ENCODE measurements at places on chromosomes 5 and 9.
A peak's percentile ranks its signal among the peaks of the same experiment; 100 is the strongest.

DNA sequence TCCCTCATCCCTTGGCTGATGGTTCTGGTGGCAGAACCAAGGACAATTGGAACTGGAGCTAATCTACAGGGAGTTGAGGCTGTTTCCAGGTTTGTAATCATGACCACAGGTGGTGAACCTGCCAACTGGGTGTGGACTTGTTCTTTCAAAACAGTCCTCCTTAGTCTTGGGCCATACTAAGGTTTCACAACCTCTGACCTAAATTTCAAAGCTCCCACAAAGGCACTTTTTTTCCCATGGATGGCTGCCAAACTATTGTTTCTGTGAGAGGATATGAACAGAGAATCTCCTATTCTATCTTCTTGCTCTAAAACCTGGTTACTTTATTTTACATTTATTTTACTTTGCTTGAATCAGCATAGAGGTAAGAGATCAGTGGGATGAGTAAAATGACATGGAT lies 106.5 kb upstream of the IZUMO3 start:
- no peak for DNase-seq

DNA sequence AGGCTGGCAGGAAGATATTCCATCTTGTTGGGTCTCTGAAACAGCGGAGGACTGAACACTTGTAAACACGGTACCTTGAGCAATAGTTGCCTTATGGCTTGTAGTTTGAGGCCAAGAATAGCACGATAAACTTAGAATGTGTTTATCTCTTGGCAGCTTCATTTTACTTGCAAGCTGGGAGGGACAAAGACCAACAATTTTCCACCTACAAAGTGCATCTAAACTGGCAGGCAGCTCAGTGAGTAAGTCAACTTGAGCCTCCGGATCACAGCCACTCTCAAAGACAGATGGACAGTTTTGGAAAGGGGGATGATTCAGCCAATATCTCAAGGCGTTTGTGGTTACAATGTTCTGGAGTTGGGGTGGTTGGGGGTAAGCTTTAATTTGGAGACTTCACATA lies 652.6 kb downstream of the CETN3 start:
- no peak for DNase-seq

DNA sequence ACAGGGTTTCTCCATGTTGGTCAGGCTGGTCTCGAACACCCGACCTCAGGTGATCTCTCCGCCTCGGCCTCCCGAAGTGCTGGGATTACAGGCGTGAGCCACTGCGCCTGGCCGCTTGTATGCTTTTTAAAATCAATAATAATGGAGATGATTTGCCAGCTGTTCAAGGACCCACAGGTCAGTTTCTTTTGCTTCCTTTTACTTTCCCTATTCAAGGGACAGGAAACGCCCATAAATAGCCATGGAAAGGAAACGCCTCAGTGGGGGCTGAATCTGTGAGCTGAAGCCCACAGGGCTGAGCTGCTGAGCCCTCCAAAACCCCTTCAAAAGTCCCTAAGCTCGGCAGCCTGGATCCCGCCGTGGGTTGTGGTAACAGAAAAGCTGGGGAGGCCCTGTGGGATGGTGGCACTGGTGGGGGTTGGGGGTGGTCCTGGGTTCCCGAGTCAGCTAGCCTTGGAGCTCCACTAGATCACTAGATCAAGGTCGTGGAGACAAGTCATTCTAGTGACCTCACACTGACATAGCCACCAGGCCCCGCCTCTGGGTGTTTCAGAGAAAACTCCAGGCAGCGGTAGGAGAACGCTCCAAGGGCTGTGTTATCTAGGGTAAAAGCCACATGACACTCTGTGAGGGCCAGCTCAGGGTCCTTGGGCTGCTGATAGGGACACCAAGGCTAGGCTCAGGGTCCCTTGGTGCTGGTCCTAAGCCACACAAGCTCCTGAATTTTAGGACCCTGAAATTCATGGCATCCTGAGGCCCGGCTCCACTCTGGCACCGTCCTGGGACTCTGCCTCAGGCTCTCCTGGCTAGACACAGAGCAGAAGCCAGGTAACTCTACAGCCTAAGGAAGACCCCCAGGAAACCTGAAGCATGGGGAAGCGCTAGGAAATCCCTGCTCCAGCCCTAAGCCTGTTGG lies 18.0 kb upstream of the DUSP1 start:
- peak; percentile 37 for DNase-seq

DNA sequence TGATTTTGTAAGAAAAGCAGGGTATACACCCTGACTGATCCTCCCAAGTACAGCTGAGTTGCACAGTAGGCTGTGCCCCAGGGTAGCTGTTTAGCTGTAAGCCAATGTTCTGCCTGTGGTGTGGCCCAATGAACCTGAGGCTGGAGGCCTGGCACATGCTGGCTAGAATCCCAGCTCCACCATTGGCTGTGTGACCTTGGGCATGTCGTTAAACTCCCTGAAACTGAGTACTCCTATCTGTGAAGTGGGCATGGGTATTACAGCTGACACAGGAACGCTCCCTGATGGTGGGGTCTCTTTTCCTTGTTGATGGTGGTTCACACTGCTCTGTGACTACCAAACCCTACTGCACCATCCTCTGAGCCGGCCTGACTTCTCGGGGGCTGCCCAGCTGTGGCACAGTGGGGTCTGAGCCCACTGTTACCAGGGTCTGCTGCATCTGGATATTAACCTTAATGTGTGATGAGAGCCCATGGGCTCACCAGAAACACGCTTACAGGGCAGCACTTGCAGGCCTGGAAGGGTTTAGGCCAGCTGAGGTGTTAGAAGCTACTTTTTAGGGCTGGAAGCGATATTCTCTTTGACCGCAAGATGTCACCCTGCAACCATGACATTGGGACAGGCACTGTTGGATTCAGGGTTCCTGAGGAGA lies 7.0 kb upstream of the GADD45G start:
- DNase-seq, result peak; percentile 65

DNA sequence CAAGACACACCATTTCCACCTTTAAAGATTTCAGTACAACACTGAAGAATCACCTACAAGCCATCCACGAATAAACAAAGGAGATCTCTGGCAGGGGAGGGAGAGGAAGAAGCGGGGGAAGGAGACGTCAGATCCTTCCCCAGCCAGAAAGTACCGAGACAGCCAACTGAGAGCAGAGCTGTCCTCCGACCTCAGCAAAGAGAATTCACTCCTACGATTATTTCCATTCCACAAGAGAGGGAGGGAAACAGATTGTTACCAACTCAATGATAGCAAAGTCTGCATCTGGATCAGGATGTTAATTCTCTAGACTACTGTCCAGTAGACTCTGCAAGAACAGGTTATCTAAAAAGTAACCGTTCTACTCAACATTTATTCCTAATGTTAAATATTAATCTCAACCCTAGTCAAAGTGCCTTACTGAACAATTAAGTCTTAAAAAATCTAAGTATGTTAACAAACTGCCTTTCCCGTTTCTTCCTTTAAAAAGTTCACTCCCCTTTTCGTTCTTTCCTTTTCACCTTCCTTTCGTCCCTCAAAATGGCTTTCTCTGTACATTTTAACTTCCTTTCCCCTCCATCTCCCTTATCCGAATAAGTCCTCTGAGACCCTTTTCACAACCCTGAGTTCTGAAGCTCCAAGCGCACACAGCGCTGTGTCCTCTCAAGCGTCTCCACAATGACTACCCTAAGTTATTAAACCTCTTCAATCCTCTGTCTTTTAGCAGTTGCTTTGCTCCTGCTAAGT lies 1.4 kb downstream of the CHD1 start:
- peak; percentile 69 for DNase-seq

GRCh38 chr5:74582853-74583252 lies 57.7 kb downstream of the ENC1 start:
- no peak for DNase-seq

DNA sequence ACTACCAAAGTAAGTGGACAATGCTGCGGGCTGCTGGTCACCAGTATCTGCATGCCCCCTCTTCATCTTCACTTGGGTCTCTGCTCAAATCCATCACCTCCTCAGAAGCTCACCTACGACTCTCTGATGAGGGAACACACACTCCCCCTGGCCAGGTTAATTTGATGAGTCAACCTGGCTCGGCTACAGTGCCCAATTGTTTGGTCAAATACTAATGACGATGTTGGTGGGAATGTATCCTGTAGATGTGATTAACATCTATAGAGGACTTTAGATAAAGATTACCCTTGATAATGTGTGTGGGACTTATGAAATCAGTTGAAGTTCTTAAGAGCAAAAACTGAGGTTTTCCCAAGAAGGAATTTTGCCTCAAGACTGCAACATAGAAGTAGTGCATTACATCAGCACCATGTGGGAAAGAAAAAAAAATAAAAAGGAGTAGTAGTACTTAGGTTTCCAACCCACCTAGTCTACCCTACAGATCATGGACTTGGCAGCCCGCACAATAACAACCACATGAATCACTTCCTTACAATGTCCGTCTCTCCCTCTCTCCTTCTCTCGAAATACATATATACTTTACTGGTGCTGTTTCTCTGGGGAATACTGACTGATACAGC lies 467.3 kb downstream of the DNAH5 start:
- DNase-seq, result peak; percentile 20

DNA sequence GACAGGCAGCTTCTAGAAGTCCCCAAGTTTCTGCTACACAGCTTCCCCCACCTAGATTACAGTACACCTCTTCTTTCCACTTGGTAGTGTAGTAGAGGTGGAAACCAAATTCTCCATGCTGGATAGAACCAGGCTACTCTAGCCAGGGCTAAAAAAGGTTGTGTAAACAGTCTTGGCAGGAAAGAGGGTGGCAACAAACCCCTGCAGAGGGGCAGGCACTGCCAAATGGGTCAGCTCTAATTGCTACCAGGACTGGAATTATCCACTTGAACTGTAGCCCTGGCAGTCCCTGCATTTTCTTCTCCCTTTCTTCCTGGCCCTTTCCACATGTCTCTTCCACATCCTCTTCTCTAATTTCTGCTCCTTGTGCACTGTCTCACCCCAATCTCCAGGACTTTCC lies 24.8 kb downstream of the RANBP3L start:
- no peak for DNase-seq

GRCh38 chr9:84862810-84863287 lies 193.3 kb downstream of the NTRK2 start:
- DNase-seq, result peak; percentile 75

- peak; percentile 36 for DNase-seq
Observed at GRCh38 chr5:68053202-68053601, 162.4 kb upstream of the PIK3R1 start.

- no peak for DNase-seq
Observed at GRCh38 chr9:111916234-111916645, 19.6 kb downstream of the UGCG start.

GRCh38 chr5:146716636-146717035 lies 161.9 kb downstream of the PPP2R2B start:
- no peak for DNase-seq

GRCh38 chr9:101427957-101428655 lies 7.5 kb downstream of the ALDOB start:
- DNase-seq, result no peak

GRCh38 chr9:859251-859650 lies 17.8 kb downstream of the DMRT1 start:
- DNase-seq, result no peak

- DNase-seq, result peak; percentile 50
Observed at GRCh38 chr5:17316970-17317459, 99.6 kb downstream of the BASP1 start.

- no peak for DNase-seq
Observed at GRCh38 chr5:44199408-44199807, 189.8 kb downstream of the FGF10 start.

DNA sequence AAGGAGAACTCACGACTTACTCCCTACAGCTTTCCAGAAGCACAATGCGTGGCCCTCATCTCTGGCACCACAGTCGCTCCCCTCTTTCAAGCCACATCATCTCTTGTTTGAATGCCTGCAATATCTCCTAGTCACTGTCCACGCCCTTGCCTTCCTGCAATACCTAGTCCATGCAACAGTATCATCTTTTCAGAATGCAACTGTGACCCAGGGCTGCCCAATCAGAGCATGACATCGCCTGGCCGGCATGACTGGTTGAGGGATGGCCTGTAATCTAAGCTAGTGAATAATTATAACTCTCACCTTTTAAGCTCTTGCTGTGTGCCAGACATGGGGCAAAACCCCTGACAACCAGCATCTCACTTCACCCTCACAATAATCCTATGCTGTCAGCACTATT lies 52.5 kb upstream of the CPEB4 start:
- no peak for DNase-seq

DNA sequence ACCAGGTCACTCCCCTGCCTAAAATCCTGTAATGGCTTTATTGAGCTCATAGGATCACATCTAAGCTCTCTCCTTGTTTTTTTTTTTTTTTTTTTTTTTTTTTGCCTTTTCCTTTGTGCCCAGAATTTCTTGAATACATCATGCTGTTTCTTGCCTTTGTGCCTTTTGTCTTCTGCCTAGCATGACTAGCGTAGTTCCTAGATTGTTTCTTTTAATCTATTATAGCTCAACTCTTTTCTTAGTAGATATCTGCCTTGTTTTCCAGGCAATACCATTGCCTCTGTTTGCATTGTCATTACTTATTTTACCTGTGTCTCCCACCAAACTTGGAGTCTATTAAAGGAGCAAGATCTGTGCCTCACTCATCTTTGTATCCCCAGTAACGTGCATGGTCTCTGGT lies 106.1 kb upstream of the C9orf72 start:
- DNase-seq, result no peak

- no peak for DNase-seq
Observed at GRCh38 chr9:84419031-84419602, 78.6 kb upstream of the SLC28A3 start.

- DNase-seq, result no peak
Observed at GRCh38 chr5:96370976-96371375, 62.1 kb downstream of the PCSK1 start.

DNA sequence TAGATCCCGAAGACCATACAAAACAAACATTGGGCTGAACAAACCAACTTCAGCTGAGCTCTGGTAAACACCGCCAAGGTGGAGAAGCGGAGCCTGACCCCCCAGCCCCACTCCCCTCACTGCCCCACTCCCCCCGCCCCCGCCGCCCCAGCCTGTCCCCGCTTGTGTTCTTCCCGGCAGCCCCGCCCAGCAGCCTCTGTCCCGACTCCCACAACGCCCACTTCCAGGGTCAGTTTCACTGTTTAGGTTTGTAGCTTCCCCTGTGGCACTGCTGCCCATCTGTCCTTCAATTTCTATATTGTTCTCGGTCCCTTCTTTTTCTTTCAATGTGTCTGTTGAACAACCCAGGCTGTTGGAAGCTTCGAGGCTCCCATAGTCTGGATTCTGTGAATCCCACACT lies 112.0 kb upstream of the CACNA1B start:
- DNase-seq, result no peak

DNA sequence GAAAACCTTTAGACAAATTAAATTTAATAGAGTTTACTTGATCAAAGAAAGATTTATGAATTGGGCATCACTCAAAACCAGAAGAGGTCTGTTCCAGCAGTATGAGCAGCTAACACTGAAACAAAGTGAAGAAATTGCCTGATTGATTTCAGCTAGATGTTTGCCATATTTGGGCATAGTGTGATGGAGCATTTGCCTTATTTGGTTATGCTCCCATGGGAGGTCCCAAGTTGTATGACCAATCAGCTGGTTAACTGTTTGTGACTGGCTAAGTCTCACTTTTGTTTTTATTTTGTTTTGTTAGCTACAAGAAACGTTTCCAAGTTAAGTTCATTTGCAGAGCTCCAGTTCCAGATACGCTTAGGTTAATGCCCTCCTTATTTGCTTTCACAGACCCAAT lies 53.3 kb upstream of the LMNB1 start:
- DNase-seq, result no peak

- DNase-seq, result no peak
Observed at GRCh38 chr5:132289097-132289496, 5.1 kb upstream of the SLC22A4 start.

Measured in EH (cell line).